ENCODE measurements at places on chromosomes 3 and 15.

GRCh38 chr3:62497156-62497555, 123.8 kb upstream of the FEZF2 start:
- DNase-seq: no peak

DNA sequence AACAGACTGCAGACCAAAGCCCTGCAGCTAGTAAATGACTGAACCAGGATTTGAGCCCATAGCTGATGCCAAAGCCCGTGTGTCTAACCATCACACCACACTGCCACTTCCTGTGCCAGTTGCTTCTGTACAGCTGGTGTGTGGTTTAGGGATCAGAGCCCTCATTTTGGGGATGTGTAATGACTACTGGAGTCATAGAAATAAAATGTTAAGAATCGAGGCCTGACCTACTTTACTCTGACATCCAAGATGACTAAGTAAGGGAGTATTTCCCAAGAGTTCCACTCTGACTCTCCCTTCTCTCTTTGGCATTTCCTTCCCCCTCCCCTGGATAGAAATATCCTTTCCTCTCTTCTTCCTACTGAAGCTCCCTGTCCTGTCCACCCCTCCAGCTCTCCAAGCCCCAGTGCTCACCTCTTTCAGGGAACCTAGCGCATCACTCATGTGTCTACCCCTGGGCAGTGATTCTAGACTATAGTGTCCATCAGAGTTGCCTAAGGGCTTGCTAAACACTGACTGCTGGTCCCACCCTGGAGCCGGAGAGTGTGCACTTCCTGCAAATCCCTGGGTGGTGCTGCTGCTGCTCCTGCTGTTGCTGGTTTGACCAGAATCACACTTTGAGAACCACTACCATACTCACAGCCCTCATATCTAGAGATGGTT, 53.8 kb downstream of the MGLL start:
- no peak for DNase-seq

DNA sequence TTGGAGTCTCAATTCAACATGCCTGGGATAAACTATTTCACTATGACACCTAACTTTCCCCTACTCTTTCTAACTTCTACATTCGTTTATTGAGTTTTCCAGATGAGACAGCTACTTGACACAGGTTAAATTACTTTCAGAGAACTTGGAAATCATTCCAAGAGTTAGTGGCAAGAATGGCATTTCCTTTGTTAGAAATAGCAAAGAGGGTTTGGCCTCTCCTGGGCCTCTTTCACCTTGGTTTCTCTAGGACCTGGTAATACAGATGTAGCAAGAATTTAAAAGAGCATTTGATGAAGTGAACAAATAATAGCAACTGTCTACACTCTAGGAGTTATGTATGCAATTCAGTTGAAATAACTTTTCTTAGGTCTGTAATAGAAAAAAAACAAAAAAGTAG, 748.9 kb downstream of the MECOM start:
- DNase-seq: no peak

- DNase-seq: no peak
These were observed 375.2 kb downstream of the FGF12 start for GRCh38 chr3:192352142-192352541.

- DNase-seq: no peak
These were observed 158.0 kb downstream of the CTNNB1 start for GRCh38 chr3:41357271-41357670.

DNA sequence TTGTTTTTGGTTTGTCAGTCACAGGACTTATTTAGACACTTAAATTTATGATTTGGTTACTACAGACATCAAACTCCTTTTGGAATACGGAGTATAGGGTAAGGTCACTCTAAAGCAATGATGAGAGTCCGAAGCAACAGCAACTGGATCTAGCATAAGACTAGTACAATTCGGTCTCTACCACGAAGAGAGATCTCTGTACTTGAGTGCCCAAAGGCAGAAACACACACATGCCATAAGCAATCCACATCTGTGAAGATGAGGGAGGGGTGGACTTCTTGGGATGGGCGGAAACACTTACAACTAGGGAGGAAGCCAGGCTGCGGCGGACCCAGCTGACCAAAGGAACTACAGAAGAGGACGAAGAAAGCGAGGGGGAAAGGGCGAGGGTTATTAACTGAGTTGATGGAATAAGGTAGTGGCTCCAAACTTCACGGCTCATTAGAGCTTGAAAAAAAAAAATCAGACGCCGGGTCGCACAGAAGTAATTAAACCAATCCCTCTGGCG, 595 bp downstream of the DPH6 start:
- peak; percentile 31 for DNase-seq

DNA sequence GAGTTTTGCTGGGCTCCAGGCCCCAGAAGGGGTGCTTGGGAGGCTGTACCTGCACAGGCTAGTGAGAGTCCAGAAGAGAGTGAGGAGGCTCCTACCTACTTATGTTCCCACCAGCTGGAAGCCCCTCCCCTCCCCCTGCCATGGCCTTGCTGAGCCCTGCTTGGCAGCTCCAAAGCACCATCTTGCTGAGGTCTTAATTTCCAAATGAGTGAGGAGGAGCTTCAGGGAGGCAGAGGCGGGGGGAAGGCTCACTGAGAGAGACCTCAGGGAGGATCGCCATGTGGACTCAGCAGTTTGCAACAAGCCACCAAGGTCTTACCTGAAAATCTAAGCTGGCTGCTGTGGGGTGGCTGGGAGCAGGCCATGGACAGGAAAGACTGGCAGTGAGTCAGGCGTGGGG, 8.7 kb upstream of the CACNA2D2 start:
- DNase-seq: no peak

- DNase-seq: no peak
These were observed 323.1 kb upstream of the GPR149 start for GRCh38 chr3:154753101-154753500.

- DNase-seq: no peak
These were observed 6.4 kb upstream of the TBC1D21 start for GRCh38 chr15:73866881-73867410.

DNA sequence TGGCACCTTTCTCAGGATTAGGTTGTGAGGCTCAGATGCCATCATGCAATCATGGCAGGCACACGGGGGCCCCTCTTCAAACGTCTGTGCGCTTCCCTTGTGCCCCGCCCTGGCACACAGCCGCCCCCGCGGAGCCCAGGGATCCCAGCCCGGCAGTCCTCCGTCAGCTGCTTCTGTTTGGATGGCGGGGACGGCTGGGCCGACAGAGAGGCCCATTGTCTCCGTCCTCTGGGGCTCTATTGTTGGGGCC, 849 bp upstream of the HDAC11 start:
- DNase-seq: peak; percentile 7

DNA sequence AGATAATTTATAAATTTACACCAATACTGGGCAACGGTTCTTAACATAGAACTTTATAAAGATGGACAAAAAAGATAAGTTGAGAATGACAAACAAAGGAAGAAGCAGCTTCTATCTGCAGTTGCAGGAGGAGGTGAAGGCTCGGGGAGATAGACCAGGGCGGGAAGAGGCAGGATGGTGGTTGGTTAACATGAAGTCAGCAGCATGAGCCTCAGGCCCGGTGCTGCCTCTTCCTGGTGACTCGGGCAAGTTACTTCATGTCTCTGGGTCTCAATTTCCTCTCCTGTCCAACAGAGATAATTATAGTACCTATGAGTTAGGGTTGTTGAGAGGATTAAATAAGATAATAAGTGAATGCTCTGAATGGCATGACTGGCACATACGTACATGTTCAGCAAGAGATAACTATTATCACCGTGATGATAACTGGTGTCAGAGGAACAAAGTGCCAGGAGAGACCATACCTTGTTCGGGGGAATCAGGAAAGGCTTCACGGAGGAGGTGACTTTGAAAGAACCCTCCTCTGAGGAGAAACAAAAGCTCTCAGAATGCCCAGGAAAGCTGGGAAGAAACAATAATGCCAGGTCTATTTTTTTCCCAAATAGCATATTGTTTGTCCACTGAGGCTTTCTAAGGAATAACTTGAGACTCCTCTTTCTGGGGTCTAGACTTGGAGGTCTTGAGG, 4.4 kb downstream of the PAK6 start:
- no peak for DNase-seq

GRCh38 chr3:110181226-110181625, 843.9 kb upstream of the DPPA4 start:
- DNase-seq: no peak

DNA sequence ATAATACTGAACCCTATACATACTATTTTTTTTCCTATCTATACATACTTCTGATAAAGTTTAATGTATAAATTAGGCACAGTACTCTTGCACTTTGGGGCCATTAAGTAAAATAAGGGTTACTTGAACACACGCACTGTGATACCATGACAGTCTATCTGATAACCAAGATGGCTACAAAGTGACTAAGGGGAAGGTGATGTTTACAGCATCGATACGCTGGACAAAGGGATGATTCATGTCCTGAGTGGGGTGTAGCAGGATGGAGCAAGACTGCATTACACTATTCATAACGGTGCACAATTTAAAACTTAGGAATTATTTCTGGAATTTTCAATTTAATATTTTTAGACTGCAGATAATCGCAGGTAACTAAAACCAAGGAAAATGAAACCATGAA, 30.0 kb upstream of the SLC2A2 start:
- DNase-seq: no peak

DNA sequence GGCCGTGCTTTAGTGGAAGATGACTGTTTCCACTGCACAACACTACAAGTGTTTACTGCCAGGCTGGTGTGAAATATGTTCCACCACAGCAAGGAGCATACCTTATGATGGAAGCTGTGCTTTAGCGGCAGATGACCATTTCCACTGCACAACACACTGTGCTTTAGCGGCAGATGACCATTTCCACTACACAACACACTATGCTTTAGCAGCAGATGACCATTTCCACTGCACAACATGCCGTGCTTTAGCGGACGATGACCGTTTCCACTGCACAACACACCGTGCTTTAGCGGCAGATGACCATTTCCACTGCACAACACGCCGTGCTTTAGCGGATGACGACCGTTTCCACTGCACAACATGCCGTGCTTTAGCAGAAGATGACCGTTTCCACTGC, 2.8 kb downstream of the ZNF717 start:
- no peak for DNase-seq

GRCh38 chr3:51156147-51156546, 228.9 kb upstream of the MANF start:
- DNase-seq: no peak

DNA sequence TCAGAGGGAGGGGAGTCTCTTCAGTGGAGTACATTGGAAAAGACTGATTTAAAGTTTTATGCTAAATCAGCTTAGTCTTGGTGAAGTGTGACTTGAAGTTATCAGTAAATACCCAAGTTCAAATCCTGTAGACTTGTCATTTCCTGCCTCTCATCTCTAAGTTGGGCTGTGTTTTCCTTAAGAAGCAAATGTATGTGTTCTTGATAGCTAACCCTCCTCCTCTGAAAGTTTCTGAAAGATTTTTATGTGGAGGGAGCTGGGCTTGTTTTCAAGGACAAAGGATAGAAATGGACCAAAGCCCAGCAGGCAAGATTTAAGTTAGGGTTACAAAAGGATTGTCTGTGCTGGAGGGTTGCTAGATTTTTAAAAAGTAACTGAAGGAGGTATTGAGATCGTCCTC, 4.2 kb downstream of the MAPKBP1 start:
- no peak for DNase-seq

- DNase-seq: no peak
These were observed 10.2 kb upstream of the TGFBR2 start for GRCh38 chr3:30596152-30596551.

- DNase-seq: peak; percentile 37
These were observed 121.7 kb upstream of the SPRED1 start for GRCh38 chr15:38130740-38131498.

DNA sequence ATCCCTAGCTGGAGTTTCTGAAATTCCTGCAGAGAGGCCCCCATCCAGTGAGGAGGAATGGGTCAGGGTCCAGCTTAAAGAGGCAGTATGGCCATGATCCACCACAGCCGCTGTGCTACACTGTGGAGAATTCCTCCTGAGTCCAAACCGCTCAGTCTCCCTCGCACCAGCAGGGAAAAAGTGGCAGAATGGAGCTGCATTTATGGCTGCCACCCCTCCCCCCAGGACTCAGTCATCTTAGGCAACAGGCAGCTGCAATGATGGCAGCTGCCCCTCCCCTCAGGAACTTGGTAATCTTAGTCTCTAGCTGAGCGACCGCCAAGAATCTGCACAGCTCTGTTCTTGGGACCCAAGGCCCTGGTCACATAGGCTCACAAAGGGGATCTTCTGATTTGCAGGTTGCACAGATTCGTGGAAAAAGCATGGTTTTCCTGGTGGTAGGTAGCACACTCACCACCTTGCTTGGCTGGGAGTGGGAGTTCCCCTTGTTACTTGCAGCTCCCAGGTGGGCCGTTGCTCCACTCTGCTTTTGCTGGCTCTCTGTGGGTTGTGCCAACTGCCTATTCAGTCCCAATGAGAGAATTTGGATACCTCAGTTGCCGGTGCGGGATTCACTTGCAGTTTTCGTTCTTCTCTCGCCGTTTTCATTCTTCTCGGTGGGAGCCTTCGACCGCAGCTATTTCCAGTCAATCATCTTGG, 204.1 kb downstream of the STXBP5L start:
- DNase-seq: no peak

GRCh38 chr3:126897943-126898342, 85.0 kb upstream of the PLXNA1 start:
- no peak for DNase-seq

- DNase-seq: peak; percentile 0
These were observed 464.1 kb upstream of the RARB start for GRCh38 chr3:24963762-24964625.

GRCh38 chr3:47613722-47614121, 35.1 kb upstream of the CSPG5 start:
- no peak for DNase-seq

- DNase-seq: no peak
These were observed 18.8 kb downstream of the BCL2L10 start for GRCh38 chr15:52093539-52094510.

DNA sequence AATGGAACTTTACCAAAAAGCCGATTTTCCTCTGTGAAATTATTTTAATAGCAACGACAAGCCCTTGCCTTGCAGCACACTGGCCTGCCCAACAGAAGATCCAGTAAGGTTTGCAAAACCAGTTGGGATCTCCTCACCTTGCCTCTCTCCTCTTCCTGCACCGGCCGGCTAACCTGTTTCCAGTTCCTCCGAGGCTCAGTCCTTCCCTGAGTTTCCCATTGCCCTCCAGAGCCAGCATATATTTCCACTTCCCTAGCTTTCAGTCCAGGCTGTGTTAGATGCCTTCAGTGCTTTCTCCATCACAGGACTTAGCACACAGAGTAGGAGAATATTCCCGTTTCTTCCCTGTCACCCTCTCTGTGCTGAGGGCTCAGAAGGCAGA, 60.3 kb downstream of the NOX5 start:
- DNase-seq: no peak

DNA sequence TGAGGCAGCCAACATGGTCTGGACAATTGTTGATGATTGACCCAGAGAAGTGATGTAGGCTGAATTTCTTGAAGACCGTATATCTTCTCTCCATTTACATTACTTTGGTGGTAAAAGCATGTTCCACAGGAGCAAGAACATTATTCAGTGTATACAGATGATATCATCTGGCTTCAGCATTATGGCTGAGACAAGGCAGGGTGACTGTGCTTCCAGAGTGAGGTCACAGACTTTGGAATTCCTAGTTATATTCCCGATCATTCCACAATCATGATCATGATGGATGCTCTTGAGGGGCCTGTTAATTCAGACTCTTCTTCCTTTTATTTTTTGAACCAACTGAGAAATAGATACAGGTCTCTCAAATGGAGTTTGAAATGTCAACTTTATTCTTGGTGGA, 19.0 kb downstream of the PLS1 start:
- no peak for DNase-seq
